Activated CD8-positive, alpha-beta memory T cell treated with anti-CD3 and anti-CD28 coated beads for 1 hour (primary cell): ENCODE measurements at places on chromosomes 1 and 21.

- DNase-seq, result no peak
These were observed 69.4 kb upstream of the MORC3 start for GRCh38 chr21:36250423-36251075.

DNA sequence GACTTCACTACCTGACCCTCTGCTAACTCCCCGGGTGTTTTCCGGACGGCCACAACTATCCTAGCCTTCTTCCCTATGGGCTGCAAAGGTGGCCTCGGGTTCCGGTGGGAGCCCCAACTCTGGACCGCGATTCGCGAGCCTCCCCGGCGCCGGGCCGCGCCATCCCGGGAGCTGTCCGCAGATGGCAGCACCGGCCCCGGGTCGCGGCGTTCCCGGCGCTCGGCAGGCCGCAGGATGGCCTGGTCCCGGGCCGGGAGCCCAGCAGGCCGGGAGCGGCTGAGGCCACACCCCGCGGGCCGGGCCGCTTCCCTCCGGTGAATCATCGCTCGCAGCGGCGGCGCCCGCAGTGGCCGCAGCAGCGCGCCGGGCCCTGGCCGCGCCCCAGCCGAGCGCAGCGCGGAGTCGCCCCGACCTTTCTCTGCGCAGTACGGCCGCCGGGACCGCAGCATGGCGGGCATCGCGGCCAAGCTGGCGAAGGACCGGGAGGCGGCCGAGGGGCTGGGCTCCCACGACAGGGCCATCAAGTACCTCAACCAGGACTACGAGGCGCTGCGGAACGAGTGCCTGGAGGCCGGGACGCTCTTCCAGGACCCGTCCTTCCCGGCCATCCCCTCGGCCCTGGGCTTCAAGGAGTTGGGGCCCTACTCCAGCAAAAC is at the start of gene CAPN2:
TSS of gene CAPN2 (plus strand) at position 346 of the 656 bp plus-strand sequence. CDS start at position 448, 102 bp downstream.
- peak; percentile 10 for DNase-seq

DNA sequence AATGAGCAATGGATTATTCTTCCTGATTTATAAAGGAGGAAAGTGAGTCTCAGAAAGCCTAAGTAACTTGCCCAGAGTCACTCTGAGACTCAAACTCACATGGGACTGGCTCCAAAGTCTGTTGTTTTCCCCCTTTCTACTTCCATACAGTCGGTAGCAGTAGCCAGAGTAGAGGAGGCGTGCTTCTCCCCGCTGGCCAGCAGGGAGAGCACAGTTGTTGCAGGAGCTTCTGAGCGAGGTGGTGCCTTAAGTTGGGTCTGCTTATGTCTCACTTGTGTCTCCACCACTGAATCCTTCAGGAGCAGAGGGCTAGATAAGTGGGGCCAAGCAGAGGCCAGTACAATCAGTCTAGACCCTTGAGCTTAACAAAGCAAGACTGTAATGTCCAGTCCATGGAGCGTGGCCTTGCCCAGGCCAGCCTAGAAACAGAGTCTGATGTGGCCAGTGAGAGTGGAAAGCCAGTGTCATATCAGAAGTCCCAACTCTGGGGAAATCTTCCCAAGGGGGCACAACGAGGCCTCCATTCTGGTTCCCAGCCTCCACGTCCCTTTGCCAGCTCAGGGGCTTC is 181.9 kb downstream of the ZSCAN20 start:
- DNase-seq, result no peak

DNA sequence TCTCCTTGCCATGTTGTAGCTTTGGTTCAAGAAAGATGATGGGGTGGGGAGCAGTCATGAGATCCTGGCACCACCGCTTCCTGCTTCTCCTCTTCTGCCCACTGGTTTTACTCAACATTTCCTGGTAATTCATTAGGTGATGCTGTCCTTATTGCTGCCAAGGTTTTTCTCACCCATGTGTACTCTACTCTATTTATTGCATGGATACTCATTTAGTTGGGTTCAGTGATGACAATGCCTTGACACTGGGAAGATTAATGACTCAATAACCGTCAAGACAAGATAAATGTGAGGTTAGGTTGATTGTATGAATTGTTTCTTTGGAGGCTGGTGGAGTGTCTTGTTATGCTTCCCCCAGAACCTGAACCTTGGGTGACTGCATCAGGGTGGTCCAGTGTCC is 484.2 kb downstream of the SIPA1L2 start:
- no peak for DNase-seq

- no peak for DNase-seq
These were observed 123.9 kb upstream of the DUSP10 start for GRCh38 chr1:221865808-221866207.

GRCh38 chr1:9291914-9292360 is 757 bp upstream of the SPSB1 start:
- DNase-seq, result no peak

DNA sequence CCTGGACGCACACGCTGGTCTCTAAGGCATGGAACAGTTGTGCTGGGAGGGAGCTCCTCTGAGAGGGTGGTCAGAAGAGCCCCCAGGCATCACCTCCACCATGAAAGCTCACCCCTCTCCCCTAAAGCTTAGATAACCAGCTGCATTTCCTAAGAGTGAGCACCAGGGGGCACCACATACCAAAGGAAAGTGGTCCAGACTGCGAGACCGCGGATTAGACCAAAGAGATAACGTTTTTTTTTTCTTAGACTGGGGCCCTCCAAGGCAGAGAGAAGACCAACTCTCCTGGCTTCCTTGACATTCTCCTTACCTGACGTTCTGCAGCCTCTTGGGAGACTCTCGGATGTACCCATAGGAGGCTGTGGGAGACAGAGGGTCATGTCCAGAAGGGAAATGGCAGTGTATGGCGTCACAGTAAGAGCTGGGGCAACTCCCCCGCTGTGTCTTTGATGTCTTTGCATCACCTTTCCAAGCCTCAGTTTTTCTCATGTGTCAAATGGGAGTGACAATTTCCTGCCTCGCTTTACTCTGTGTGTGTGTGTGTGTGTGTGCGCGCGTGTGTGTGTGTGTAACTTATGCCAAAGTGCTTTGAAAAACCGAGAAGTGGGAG is 12.3 kb upstream of the IFNLR1 start:
- peak; percentile 45 for DNase-seq

DNA sequence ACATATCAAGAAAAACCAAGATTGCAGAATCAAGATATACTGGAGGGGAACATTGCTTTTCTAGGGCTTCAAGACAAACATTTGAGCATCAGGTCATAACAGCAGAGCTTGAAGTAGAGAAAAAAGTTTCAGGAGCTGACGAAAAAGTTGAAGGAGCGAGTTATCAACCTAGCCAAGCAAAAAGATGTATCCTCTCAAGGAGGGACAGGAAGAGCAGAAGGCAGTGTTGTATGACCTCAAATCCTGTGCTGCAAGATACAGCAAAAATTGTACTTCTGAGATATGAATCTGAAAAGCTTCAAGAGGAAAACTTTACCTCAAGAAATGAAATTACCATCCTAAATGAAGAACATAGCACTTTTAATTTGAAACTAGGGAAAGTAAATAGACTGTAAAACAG is 153.1 kb downstream of the AK5 start:
- DNase-seq, result no peak

- DNase-seq, result no peak
These were observed 2.6 kb downstream of the KRTAP10-12 start for GRCh38 chr21:44699502-44700001.

DNA sequence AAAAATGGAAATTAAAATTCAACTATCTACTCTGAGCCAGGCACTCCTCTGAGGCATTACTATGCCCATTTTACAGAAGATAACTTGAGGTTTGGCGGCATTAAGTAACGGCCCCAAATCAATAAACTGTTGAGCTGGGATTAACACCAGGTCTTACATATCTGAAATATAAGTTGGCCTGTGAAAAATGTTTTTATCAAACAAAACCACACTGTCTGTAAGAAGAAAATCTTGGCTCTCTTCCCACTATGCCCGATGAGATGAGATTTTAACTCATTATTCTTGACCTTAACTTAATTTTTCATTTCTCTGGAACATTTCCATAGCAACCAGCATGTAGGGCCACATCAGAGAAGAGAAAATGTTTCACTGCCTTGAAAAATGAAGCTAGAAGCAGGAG is 21.8 kb downstream of the RC3H1 start:
- no peak for DNase-seq

DNA sequence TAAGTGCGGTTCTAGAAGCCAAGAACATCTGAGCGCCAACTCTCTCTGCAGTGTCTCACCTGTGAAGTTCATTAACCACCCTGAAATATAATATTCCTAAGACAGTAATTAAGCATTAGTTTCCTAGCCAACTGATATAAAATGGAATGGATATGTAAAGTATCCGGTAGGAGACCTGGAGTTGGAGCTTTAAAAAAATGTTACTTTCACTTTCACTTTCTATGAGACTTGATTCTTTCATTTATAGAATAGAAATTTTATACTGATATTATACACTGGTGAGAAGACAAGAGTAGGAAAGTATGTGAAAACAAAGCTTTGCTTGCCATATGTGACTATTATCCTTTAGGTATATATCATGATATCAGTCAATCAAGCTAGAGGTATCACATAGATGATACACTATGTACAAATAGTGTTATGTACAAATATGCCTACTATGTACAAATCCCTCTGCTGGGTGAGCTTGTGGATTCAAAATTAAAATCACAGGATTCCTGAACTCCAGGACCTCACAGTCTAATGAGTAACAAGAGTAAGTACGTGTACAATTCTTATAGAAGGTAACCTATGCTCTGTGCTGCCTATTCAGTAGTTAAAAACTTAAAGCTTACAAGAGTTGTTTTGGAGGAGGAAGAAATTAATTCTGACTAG is 934.2 kb downstream of the TTLL7 start:
- DNase-seq, result no peak
